Anterior cingulate cortex (tissue), 58 donors: ENCODE measurements at places on chromosomes 2 and 18.

DNA sequence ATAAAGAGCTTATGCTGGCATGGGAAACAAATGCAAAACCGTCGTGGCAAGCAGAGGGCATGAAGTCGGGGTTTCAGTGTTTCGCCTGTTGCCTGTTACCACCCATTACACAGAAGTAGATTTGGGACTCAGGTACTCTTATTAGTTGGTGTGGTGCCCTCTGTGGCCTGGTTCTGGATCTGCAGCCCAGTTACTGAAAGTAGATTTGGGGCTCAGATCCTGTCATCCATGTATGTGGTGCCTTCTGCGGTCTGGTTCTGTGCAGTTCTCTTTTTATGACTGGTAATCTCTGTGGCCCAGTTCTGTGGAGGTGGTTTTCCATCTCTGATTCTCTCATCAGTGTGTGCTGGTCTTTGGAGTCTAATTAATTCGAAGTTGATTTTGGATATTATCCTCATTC, 45.2 kb downstream of the ADNP2 start:
- DNase-seq: no peak

DNA sequence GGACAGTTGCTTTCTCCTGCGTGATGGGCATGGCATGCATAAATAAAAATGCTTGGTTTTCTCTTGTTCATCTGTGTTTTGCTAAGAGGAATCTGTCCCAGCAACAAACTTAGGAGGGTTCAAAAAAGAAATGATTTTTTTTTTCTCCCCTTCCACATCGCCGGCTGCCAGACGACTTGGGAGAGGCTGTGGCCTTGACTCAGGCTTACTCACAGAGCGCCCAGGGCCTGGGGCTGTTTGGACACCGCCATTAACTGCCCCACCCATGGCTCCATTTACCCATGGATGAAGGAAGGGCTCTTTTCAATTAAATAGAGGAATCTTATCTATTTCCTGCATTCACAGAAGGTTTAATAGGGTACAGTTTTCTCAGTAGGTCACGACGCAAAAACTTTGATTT, 22.3 kb upstream of the SERPINB5 start:
- DNase-seq: no peak

DNA sequence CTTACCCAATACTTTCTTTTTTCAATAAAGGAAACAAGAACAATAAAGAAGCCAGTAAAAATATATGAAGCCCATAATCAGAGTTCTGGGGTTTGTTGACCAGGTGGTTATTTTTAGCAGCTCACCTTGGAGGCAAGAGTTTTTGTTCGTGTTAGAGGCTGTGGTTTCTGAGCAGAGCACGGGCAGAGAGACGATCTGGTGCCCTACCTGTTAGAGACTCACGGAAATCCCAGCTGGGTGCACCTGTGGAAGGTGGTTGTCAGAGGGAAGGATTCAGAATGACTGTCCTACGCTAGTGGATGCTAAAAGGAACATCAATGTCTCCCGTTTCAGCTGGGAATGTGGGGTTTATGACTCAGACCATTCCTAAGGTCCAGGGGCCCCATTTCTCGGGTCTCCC, 87.6 kb downstream of the NRP2 start:
- DNase-seq: no peak

- no peak for DNase-seq
Observed at GRCh38 chr2:54768772-54769428, 45.4 kb downstream of the EML6 start.

GRCh38 chr2:53770264-53770663, 2.7 kb downstream of the CHAC2 start:
- DNase-seq: no peak

DNA sequence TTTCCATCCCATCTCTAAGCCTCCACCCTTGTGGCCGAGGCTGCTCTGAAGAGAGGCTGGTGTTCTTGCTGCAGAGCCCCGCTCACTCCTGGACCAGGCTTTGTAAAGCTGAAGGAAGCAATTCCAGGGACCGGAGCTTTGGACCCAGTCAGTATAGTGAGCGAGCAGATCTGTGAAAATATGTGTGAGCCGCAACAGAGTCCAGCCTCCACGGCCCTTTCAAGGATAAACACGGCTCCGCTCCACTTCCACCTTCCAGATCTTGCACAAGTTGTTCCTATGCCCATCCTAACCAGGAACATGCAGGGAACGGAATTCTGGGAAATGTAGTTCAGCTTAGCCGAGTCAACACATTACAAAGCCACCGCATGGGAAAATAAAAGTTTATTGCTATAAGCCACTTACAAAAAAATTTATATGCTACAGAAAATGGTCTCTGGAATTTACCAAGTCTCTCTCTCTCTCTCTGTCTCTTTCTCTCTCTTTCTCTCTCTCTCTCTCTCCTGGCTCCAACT, 151.7 kb upstream of the ZNF521 start:
- peak; percentile 50 for DNase-seq

DNA sequence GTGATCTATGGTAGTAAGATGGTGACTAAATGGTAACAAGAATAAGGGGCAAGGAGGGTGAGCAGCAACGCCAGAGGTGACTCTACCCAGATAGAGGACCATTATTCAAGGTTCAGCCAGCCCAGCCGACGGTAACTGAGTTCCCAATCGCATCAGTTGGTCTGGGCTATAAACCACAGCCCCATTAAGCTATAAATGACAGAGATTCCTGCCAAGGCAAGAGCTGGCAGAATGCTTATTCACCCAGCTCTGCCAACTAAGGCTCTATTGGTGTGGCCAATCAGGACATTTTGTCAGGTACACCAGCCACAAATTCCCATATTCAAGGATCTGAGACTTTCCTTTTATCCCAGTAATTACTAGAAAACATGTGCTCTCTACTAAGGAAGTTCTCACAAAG, 3.6 kb downstream of the CHN1 start:
- no peak for DNase-seq

DNA sequence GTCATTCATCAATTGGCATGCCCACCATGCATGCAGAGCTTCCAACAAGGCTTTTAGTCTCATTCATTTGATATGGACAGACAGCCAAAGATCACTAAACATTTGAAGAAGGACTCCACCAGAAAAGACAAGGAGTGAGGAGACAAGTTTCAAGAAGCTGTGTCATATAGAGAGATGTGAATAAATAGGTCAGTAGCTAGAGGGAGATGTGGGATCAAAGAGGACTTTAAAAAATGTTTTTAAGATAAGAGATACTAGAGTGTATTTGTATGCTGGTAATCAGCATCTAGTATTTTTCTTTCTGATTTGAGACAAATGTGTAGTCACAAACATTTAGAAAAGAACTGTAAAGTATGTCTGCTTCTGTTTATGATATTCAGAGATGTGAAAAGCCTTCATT, 48.5 kb downstream of the ANTXR1 start:
- no peak for DNase-seq

DNA sequence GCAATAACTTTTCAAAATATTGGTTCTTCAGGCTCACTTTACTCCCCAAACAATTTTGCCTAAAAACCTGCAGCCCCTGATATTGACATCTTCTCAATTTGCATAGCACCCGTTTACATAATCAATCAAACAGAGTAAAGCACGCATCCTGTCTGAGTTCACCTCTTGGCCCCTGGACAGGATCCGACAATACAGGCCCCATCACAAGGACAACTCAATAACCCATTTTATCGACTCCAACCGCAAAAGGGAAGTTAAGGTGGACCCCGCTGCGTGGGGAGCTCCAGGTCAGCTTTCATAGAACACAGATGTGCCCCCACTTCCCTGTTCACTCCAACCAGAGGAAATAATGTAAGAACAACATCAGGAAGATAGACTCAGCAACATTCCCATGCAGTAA, 44.7 kb downstream of the TTC32 start:
- DNase-seq: no peak

DNA sequence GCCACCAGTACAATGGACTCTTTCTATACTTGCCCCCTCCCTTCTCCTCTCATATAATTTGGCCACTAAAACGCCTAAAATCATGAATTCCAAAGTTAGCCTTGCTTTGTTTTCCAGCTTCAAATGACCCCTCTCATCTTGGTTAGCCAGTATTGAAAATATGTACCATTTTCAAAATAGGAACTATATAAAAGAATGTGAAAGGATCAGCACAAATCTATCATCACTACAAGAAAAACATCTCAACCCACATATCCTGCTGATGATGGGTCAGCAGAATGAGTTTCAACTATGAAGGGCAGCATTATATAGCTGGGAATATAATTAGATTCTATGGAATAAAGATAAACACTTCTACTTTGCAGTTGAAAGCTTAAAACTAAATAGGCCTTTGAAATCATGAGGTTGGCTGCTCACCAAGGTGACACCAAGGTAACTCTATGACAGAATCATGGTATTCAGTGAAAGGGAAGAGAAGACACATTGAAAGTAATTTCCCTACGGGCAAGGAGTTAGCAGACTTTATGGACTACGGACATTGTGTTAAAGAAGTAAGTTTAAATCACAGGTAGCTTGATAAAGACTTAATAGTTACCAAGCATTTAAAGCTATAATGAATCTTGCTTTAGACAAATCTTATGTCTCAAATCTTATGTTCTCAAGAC, 873.0 kb downstream of the CPS1 start:
- no peak for DNase-seq

GRCh38 chr2:224952936-224953657, 89.2 kb downstream of the DOCK10 start:
- DNase-seq: no peak

- no peak for DNase-seq
Observed at GRCh38 chr2:178933493-178933892, 116.4 kb downstream of the CCDC141 start.

DNA sequence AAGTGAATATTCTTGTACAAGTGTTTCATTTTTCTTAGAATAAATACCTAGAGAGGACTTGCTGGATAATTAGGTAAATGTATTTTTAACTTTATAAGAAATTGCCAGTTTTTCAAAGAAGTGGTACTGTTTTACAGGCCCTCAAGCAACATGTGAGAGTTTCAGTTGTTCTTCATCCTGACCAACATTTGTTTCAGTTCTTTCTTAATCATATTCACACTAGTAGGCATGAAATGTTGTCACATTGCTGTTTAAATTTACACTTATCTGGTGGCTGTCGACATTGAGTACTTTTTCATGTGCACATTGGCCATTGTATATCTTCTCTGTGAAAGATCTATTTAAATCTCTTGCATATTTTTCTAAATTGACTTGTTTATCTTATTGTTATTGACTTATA, 178.1 kb downstream of the ACOXL start:
- no peak for DNase-seq

DNA sequence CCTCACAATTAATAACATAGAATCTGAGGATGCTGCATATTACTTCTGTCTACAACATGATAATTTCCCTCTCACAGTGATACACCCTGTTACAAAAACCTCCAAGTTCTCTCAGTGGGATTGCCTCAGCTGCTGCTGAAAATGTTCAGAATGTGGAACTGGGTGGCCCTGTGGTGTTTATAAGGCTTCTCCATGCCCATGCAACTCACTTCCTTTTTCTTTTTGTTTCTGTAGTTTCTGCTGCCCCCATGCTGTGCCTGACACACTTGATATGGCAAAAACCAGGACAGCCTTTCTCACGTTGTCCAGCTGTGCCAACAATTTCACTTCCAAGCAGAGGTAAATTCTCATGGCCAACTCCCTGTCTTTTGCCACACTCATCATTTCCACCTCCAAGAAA, 206.2 kb downstream of the RPIA start:
- no peak for DNase-seq

- no peak for DNase-seq
Observed at GRCh38 chr2:240573071-240573515, 4.8 kb downstream of the RNPEPL1 start.

GRCh38 chr2:46802665-46803546, 112.7 kb downstream of the MCFD2 start:
- no peak for DNase-seq

DNA sequence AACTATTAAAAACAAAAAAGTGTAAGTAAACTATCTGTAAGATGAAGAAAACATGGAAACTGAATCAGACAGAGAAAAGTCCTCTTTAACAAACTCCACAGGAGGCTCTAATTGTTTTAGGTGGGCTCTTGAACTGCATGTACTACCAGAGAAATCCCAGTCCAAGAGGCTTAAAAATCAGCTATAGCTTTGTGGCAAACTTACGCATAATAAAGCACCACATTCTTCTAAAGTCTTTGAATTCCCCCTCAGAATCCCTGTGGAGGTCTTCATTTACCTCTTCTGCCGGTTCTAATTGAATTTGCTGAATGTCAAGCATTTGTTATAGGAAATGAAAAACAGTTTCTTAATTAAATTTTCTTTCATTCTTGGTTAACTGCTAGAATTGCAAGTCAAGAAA, 40.8 kb downstream of the CHN1 start:
- DNase-seq: no peak

- peak; percentile 22 for DNase-seq
Observed at GRCh38 chr2:121362774-121363173, 77.8 kb upstream of the TFCP2L1 start.

DNA sequence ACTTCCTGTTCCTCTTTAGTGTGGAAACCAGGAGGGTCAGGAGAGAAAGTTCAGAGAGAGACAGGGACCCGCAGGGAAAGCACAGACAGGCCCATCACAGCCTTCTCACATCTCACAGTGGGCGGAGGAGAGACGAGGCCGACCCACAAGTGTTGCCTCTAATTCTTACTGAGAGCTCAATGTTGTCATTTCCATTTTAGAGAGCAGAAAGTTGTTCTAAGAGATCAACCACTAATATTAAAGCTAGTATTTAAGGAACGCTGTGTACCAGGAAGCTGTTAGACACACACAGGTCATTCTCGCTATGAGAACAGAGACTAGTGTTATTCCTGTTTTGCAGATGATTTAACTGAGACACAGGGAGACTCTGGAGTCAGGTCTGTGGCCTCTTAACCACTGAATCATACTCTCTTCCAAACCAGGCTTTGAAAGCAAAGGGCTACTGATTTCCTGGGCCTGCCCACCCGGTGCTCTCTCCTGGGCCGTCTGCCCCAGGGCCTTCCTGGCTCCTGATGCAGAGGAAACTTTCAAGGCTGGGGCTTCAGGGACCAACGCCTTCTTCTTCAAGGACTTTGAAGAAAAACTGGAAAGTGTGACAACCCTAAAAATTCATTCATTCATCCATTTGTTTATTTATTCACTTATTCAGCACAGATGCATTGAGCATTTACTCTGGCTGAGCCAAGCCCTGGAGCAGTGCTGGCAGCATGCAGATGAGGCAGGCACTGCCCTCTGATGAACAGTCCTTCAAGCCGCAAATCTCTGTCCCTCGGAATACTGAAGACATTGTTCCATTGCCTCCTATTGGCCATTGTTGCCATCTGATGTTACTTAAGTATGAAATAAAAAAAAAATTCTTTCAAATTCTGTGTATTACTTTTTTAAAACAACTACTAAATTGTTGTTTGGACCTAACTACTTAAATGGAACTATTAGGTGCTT, 37.2 kb upstream of the BIN1 start:
- DNase-seq: peak; percentile 34

DNA sequence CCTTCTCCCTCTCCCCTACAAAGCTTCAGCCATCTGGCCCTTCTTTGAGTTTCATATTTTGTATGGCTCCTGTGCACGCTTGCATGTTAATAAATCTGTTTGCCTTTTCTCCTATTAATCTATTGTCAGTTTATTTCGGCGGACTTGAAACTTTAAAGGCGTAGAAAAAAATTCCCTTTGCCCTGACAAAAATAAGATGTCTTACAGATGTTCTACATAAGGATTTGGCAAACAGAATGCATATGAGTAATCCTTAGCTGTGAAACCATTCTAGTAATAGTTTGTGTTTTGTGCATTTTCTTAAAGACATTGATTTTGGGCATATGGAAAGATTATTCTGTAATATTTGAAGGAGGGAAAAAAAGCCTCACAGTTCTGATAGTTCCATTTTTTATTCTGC, 15.0 kb upstream of the BMPR2 start:
- no peak for DNase-seq
